ENCODE measurements at places on chromosomes 6 and 20.

- DNase-seq, result no peak
These were observed 7.1 kb upstream of the NKX2-2 start for GRCh38 chr20:21520702-21521595.

GRCh38 chr6:151240036-151240685, 394 bp downstream of the AKAP12 start:
- DNase-seq, result peak; percentile 43

DNA sequence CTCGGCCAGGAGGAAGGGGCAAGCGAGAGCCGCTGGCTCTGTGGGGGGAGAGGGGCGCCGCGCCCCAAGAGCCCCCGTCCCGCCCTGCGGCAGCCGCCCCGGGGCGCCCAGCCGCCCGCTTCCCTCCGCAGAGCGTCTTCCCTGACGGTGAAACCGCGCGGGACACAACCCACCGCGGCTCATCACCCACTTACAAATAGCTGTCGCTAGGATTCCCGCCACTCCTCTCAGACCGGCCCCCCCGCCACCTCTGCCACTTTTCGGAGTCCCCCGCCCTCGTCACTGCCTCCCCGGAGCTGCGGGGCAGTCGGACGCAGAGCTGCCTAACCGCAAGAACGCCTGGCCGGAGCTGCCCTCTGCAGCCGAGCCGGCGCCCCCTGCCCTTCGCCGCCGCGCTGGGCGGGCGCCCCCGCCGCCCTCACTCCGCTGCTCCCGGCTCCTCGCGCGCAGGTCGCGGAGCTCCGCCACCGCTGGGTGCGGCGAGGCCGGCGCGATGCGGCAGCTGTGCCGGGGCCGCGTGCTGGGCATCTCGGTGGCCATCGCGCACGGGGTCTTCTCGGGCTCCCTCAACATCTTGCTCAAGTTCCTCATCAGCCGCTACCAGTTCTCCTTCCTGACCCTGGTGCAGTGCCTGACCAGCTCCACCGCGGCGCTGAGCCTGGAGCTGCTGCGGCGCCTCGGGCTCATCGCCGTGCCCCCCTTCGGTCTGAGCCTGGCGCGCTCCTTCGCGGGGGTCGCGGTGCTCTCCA, at the start of gene SLC35D3:
Gene SLC35D3 (plus strand): TSS at position 366 of the 749 bp plus-strand sequence. CDS start 128 bp downstream, at position 494.
- DNase-seq, result no peak

GRCh38 chr6:112014483-112014882, 39.4 kb upstream of the CCN6 start:
- no peak for DNase-seq

DNA sequence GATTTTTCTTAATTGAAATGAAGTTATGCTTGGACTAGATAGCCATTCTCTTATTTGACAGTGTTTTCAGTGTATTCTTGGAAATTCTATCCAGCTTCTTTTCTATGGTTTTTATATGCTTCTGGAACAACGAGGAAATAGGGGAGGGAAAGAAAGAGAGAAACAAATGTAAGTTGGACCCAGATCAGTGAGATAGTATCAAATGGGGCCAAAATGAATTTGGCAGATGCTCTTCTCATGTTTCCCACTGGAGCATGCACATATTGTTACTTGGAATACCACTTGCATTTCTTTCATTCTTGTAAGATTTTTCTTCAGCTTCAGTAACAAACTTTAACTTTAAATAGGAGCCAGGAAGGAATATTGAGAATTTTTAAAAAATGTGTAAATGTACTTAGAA, 312.3 kb downstream of the PRL start:
- no peak for DNase-seq

DNA sequence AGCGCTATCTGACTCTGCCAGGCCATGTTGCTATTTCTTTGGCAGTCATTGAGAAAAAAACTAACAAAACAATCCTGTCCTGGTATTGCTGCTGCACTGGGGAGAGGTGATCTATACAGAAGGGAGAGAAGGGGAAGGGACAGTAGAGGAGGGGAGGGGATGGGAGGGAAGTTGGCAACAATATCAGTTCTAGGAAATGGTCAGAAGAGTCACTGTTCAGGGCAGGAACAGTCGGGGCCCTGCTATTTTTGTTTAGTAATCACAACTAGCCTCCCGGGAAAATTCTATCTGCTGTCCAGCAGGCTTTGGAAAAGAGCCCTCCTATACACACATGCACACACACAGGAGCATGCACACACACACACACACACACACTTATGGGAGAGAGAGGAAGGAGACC, 142.3 kb upstream of the CARMIL1 start:
- DNase-seq, result no peak

GRCh38 chr6:32060966-32061655, 22.9 kb downstream of the CYP21A2 start:
- DNase-seq, result no peak

DNA sequence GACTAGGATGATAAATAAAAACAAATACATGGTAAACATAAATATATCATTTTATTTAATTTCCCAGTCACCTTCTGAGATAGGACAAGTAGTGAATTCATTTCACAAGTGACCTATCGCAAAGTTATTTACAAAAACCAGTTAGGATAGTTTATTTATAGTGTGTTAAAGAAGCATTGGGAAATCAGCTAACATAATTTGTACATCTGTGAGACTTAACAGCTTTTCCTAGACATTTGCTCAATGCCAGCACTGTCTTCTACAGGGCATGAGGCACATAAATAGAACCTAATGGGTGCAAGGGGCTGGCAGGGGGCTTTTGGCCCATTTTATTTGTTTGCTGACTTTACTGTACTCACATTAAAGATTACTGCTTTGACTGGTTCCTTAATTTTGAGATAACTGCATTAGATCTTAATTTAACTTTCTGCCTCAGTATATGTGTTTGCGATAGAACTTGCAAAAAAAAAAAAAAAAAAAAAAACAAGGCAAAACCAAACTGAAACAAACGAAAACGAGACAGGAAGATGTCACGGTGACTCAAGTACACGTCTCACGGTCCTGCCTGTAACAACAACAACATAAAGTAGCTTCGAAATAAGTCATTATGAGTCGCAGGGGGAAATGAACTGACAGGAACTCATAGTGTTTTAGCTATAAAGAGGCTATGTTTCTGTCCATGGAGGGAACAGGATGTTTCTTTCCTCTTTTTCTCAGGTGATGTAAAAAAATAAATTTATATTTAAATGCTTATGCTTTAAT, 133.7 kb upstream of the GMDS start:
- peak; percentile 29 for DNase-seq

DNA sequence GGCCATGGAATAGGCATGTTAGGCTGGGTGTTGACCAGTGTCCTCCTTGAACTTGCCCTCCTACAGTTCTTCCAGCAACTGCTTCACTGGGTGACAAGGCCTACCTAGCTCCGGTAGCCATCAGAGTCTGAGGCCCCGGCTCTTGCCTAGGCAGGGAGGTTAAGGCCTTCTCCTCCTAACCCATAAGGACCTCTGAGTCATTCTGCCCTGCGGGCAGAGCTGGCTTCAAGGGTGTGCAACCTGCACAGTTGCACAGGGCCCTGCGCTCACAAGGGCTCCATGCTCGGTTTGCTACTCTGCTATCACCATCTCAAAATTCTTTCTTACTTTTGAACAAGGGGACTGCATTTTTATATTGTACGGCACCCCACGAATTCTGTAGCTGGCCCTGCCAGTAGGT, 17.9 kb downstream of the KCNB1 start:
- no peak for DNase-seq

- no peak for DNase-seq
These were observed 283.4 kb upstream of the RUNX2 start for GRCh38 chr6:45044510-45045252.

DNA sequence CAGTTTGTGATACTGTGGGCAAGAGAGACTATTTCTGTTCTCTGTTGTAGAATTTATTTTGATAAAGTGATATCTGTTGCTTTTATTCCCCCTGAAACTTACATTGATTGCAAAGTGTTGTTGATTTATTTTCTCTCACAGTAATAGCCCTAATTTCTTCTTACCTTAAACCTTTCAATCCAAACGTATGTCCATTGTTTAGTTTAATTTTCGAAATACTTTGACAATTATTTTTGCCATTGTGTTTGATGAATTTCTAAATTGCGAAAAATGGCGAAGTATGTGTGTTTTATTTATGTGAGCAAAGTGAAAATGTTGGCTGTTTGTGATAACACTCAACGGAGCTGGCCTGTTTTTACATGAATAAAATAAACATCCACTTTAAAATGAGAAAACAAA, 381 bp upstream of the ZSCAN26 start:
- DNase-seq, result no peak

DNA sequence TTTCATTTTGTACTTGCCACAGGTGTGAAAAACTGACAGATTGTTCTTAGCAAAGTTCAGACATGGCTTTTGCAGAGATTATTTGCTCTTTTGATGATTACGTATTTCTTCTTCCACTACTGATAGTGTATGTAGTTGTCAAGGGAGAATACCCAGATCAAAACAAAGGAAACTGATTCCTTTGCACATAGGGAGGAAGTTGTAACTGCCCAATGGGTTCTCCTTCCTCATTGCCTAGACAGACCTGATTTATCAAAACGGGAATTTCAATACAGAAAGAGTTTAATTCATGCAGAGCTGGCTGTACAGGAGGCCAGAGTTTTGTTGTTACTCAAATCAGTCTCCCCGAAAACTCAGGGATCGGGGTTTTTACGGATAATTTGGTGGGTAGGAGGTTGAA, 214.7 kb downstream of the BCAS1 start:
- DNase-seq, result no peak

GRCh38 chr20:41956338-41957074, 338.3 kb upstream of the CHD6 start:
- peak; percentile 15 for DNase-seq

GRCh38 chr6:117624869-117625481, 22.7 kb upstream of the GOPC start:
- DNase-seq, result no peak

GRCh38 chr6:121520337-121521163, 85.1 kb downstream of the GJA1 start:
- no peak for DNase-seq

GRCh38 chr20:57738484-57738883, 28.7 kb upstream of the PMEPA1 start:
- peak; percentile 51 for DNase-seq

DNA sequence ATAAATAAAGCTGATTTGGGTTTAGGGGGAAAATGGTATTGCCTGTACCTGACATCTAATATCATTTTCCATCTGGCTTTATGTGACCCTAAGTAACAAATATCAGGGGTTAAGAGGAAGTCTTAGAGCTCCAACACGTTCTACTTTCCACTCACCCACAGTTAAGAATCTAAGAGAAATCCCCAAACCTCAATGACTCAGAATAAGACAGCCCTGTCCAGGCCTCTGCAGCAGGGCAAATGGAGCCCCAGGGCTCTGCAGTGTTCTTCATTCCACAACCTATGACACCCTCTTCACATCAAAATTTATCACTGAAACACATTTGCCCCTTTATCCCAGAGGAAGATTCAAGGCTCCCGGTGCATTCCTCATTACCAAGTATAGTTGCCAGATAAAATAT, 20.3 kb upstream of the TENT5A start:
- no peak for DNase-seq

DNA sequence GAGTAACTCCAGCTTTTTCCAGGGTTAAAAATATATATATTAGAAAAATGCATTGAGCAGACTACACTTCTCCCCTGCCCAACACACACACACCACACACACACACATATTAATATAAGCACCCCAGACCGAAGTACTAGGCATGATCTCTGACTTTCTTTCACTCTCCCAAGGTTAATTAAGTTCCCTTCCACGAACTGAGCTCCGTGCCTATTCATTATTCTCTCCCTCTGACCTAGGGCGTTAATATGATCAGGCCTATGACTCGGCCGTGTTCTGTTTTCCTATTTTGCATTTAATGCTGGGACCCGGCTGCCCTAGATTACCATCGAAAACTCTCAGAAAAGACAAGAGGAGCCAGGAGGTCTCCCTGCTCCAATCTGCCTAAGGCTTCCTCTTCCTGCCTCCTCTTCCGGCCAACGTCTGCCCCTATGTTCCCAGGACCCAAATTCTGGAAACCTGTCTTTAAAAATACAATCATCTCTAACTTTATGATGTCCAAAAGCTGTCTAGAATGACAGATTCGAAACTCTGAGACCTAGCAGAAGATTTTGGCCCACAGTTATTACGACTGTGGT, 6.1 kb upstream of the POU3F2 start:
- no peak for DNase-seq

GRCh38 chr20:33812152-33812849, 1.2 kb downstream of the CHMP4B start:
- DNase-seq, result peak; percentile 88

DNA sequence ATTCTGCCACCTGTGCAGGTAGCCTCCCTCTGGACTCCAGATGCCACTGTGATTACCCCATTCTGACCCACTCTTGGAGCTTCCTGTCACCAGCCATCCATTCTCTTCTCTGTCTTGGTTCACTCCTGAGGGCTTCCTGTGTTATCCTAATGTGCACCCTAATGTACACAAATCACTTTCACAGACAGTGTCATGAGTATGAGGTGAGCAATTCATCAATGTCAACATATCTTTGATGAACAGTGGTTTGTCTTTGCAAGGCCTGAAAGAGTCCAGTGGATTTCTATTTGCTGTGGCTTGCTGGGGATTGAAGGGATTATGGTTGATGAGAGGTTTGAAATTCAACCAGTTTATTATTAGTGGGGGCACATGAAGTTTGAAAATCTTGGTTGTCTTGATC, 63.8 kb upstream of the EEF1E1 start:
- DNase-seq, result no peak

- no peak for DNase-seq
These were observed 58.5 kb downstream of the PRND start for GRCh38 chr20:4780245-4780644.

GRCh38 chr6:155327326-155328073, 13.2 kb upstream of the TFB1M start:
- no peak for DNase-seq

GRCh38 chr6:26554697-26555504, 16.7 kb downstream of the HMGN4 start:
- no peak for DNase-seq

DNA sequence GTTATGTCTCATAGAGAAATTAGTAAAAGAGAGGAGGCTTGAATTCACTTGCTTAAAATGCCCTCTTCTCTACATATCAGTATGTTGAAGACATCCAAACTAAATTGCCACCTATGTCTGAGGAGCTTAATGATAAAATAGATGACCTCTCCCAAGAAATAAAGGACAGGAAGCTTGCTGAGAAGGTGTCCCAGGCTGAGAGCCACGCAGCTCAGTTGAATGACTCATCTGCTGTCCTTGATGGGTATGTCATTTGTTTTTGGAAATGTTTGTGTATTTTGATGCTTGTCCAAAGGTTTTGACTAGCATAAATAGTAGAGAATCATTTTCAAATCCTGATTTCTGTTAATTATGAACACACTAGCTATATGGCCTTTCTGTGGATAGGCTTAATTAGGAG, 307.7 kb downstream of the ARHGAP18 start:
- DNase-seq, result no peak

- DNase-seq, result no peak
These were observed 203.2 kb upstream of the SMLR1 start for GRCh38 chr6:130624046-130624445.

- DNase-seq, result no peak
These were observed 226.9 kb downstream of the DLL1 start for GRCh38 chr6:170063851-170064602.
